Stimulated activated CD4-positive, alpha-beta T cell treated with anti-CD3 and anti-CD28 coated beads, Interleukin-1b, Interleukin-23, amount 100 ng/mL, for 1 hour (primary cell): ENCODE measurements at places on chromosomes 3 and 15.

- no peak for DNase-seq
Observed at GRCh38 chr3:155859859-155860258, 5.6 kb upstream of the SLC33A1 start.

DNA sequence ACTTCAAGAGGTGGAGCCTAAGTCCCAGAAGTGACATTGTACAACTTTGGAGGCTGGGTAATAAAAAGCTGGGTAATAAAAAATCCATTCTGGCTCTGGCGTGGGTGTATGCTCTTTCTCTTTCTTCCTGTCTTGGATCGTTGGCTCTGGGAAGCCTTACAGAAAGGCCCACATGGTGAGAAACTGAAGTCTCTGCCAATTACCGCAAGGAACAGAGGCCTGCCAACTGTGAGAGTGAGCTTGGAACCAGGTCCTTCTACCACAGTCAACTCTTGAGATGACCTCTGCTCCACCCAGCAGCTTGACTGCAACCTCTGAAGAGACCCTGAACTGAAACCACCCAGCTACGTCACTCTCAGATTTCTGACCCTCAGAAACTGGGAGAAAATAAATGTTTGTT lies 51.0 kb downstream of the NR2F2 start:
- no peak for DNase-seq

DNA sequence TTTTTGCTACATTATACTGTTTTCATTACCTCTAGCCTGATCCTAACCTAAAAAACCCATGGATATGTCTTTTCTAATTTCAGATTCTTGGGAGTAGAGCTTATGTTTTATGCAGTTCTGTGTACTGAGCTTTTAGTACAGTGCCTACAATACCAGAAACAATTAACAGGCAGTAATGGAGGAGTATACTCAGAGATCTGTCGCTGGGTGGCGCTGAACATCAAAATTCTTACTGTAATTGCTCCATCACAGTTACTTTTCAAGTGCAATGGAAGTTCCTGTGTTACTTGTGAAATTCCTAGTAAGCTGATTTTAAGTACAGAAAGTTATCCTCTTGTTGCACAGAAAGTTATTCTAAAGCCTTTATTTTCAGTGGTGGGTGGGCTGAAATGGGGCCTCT lies 66.9 kb downstream of the RNF13 start:
- DNase-seq: no peak

GRCh38 chr3:168077091-168077490 lies 18.6 kb downstream of the GOLIM4 start:
- DNase-seq: no peak

DNA sequence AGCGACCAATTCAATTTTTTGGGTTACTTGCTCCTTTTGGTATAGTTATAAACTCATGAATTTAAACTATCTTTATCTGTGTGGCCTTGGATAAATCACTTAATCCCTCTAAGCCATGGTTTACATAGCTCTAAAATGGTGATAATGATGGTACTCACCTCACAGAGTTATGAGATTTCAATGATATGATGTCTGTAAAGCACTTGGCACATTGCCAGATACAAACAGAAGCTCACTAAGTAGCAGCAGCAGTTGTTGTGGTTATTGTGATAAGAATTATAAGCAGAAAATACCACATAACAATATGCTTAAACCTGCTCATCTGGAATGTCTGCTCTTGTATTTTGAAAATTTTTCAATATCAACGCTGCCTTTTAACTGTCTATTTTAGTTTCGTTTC lies 185.1 kb upstream of the SNTN start:
- DNase-seq: no peak

GRCh38 chr3:194465920-194466570 lies 20.8 kb downstream of the ATP13A3 start:
- DNase-seq: no peak

DNA sequence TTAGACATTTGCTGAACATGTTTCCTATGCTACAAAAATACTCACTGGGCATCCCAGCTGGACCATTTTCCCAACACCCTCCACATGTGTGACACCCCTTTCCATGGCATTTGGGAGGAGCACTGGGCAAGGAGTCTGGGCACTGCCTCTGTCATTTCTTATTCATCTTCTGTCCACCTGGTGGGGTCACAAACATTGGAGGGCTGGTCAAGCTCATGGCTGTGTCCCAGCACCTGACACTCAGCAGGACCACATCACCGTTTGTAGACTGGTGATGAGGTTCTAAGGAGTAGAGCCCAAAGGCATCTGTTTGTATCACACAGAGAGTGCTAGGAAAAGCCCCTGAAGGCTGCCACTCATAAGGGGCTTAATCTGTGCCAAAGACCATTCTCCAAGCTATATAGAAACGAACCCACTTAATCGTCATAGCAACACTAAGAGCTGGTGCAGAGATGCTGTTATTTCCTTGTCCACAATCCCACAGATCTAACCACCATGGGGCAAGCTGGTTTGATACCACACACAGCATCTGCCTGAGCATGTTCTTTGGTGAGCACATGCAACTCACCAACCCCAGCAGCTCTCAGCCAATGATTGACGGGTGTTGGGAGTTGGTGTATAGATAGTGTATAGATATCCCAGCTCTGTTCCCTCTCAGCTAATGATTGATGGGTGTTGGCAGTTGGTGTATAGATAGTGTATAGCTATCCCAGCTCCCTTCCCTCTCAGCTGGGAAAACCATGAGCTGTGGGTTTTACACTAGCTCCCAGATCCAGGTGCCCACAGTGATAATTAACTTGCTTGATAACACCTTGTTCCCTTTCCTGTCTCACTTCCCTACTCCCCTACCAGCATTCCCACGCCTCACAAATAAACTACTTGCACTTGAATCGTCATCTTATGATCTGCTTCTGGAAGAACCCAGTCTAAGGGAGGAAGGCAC lies 42.7 kb upstream of the ATP2B2 start:
- DNase-seq: no peak

- no peak for DNase-seq
Observed at GRCh38 chr3:132972333-132972732, 65.9 kb upstream of the TMEM108 start.

DNA sequence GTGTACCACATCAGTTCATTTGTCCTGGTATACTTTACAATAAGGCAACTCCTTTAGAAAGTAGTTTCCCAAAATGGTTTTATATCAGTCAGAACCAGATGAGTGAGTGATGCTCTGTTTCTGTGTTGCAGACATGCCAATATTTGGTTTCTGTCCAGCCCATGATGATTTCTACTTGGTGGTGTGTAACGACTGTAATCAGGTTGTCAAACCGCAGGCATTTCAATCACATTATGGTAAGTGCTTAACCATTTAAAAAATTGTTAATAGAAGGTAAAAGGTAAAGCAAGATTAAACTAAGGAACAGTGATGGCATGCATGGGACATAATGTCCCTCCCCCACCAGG lies 40.0 kb upstream of the SCAANT1 start:
- DNase-seq: no peak

GRCh38 chr15:49857496-49858475 lies 236.9 kb downstream of the DTWD1 start:
- DNase-seq: no peak

- DNase-seq: no peak
Observed at GRCh38 chr15:58454950-58455401, 23.2 kb downstream of the LIPC start.

DNA sequence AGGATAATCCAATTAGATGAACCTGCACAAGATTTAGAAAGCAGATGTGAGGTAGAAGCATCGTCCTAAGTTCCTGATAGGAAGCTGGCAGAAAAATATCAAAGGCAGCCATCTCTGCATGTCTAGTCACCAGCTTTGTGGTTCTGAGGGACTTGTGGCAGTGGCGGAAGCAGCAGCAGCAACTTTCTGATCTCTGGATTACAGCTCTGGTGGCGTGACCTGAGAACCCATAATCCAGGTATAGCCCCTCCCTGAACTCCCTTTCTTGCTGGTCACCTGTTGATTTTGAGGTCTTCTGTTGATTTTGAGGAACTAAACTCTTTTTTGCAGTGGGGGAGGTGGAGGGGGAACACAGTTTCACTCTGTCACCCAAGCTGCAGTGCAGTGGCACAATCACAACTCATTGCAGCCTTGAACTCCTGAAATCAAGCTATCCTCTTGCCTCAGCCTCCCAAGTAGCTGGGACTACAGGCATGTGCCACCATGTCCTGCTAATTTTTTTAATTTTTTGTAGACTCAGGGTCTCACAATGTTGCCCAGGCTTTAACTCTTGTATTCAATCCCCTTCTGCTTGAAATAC lies 7.9 kb downstream of the FSIP1 start:
- DNase-seq: no peak

DNA sequence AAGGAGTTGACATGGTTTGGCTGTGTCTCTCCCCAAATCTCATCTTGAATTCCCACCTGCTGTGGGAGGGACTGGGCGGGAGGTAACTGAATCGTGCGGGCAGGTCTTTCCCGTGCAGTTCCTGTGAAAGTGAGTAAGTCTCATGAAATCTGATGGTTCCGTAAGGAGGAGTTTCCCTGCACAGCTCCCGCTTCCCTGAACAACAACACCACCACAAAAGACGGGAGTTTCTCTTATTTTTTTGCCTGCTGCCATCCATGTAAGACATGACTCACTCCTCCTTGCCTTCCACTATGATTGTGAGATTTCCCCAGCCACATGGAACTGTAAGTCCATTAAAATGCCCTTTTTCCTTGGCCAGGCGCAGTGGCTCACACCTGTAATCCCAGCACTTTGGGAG lies 22.7 kb downstream of the XXYLT1 start:
- DNase-seq: no peak

DNA sequence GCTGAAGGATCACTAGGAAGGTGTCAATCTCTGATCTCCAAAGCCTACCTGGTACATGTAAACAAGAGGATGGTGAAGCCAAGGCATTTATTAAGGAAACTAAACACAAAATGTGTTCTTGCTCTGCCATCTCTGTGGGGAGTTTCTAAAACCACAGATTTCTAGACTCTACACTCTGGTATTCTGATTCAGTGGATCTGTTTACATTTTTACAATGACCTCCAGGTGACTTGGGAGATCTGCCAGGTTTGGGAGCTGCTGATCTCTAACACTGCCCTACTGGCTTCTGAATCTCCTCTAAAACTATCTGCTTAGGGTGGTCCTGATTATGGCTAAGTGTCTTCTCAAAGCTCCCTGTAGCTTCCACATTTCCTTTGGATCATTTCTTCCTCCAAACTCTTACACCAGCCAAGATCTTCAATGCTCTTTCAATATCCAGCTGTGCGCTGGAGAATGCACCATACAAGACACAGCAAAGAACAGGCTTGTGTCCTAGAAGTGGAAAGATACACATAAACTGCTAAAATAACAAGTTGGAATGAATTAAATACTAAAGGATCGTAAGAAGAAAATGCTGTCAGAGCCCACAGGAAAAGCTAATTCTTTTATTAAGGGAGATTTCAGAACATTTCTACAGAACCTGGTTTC lies 72.7 kb downstream of the GREM1 start:
- DNase-seq: no peak

DNA sequence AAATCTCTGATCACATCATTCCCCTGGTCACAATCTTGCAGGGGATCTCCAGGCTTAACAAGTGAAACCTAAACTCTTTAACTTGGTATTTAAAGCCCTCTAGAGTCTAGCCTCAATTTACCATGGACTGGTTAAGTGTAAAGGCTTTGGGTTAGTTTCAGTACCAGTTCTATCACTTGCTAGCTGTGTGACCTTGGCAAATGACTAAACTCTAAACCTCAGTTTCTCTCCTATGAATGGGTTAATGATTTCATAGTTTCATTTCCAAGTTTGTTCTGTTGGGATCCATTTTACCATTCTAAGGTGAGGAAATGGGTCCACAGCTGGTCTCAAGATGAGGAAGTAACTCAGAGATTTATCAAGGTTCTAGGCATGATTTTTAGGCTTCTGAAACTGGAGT lies 38.8 kb upstream of the TIMP4 start:
- DNase-seq: no peak

DNA sequence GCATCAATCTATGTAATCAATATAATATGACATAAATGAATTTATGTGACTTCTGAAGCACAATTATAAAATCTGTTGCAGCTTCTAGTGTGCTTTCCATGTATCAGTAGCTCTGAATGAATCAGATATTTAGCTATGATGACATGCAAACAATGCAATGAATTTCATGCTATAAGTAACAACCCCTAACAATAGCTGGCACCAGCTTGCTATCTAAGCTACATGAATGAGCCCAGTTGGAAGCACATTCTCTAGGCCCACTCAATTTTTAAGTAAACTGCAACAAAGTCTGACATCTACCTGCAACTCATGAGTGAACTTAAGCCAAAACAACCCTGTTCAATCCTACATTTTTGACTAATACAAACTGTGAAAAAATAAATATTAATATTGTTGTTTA lies 507.3 kb upstream of the ROBO1 start:
- no peak for DNase-seq

DNA sequence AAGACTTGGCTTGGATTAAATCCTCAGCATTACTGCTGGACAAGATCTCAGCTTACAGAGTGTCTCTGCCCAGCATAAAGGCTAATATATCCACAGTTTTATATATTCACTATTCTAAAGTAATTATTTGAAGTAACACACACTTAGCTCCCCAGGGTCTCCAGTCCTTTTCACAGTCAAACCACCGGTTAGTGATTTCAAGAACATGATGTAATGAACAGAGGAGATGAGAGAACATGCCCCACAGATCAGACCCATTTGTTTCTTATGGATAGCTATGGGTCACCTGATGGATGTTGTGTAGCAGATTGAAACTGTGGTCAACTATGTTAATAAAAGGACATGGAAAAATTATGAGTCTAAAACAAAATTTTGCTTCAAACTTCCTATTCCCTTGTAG lies 44.8 kb upstream of the MRPL3 start:
- no peak for DNase-seq

DNA sequence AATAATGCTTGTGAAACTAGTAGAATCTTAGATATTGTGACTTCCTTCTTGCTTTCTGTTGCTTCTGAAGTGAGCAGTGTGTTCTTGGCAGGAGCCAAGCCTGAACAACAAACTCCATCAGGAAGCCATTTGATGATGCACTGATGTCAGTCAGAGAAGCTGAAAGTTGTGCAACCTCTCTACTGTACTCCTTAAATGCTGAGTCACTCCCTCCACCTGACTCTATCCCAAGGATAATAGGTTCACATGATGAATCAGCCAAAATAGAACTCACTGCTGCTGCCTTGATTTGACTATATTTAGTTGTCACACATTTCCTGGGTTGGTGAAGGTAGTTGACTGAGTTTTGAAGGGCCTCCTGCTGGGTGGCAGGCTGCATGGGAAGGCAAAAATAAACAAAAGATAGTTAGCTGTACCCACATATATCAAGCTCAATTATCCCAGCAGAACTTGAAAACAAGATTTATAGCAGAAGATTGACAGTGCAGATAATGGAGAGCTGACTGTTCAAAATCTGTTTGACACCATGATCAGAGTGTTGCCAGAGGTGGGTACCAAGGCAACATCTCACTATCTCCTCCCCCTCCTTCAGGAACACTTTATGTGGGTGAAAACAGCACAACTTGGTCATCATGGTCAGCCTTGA lies 328.4 kb upstream of the DPH6 start:
- DNase-seq: no peak
